ENCODE measurements at places on chromosomes 1 and 21.

- no peak for DNase-seq
Observed at GRCh38 chr1:9626201-9626608, 25.3 kb upstream of the PIK3CD start.

GRCh38 chr1:234102583-234102982 lies 198.1 kb downstream of the SLC35F3 start:
- no peak for DNase-seq

DNA sequence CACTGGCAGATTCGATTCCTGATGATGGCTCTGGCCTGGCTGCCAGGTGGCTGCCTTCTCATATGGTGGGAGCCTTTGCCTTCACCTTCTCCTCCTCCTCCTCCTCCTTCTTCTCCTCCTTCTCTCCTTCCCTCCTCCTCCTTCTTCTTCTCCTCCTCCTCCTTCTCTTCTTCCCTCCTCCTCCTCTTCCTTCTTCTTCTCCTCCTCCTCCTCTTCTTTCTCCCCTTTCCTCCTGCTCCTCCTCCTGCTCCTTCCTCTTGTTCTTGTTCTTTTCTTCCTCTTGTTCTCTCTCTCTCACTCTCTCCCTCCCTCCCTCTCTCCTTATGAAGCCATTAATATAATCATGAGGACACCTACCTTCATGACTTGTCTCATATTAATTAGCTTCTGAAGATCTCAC lies 278.7 kb downstream of the CAMTA1 start:
- no peak for DNase-seq

GRCh38 chr1:192658255-192658654 lies 22.3 kb downstream of the RGS13 start:
- DNase-seq = no peak

All from left forelimb (tissue), 1 donor.